ENCODE measurements at places on chromosomes 12 and 14. TPM values are rescaled to one million over a fixed set of nuclear protein-coding genes. Genes with fewer than 3 reads are reported as not detected.

GRCh38 chr12:98369581-98369980 is 145.8 kb upstream of the TMPO start:
- H3K4me3 ChIP-seq, result no peak overlapping the region
- H3K27ac ChIP-seq, result no peak overlapping the region
- no peaks in the 10 kb centered on the region for H3K36me3 ChIP-seq
- no peaks in the 10 kb centered on the region for H3K4me1 ChIP-seq

DNA sequence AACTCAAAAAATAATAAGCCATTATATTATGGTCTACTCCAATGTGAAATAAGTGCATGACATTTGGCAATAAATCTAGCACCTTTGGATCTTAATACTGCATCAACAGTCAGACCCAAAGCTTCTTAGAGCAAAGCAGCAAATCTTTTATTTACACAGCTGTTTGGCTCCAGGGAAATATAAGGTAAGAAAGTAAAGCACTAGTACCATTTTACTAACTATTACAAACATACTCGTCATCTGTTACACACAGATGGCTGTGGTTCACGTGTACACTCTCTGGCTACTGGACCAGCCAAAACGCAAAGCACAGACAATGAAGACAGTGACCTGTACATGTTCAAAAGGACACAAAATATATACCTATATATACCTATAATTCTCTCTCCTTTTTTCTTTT is 2.8 kb downstream of the FGD6 start:
- H3K27ac ChIP-seq, result no peak overlapping the region
- H3K4me3 ChIP-seq, result no peak overlapping the region
- peaks cover 37% of the 10 kb centered on the region for H3K4me1 ChIP-seq
- H3K27me3 ChIP-seq, result no peaks in the 10 kb centered on the region
- DNase-seq, result no peak

DNA sequence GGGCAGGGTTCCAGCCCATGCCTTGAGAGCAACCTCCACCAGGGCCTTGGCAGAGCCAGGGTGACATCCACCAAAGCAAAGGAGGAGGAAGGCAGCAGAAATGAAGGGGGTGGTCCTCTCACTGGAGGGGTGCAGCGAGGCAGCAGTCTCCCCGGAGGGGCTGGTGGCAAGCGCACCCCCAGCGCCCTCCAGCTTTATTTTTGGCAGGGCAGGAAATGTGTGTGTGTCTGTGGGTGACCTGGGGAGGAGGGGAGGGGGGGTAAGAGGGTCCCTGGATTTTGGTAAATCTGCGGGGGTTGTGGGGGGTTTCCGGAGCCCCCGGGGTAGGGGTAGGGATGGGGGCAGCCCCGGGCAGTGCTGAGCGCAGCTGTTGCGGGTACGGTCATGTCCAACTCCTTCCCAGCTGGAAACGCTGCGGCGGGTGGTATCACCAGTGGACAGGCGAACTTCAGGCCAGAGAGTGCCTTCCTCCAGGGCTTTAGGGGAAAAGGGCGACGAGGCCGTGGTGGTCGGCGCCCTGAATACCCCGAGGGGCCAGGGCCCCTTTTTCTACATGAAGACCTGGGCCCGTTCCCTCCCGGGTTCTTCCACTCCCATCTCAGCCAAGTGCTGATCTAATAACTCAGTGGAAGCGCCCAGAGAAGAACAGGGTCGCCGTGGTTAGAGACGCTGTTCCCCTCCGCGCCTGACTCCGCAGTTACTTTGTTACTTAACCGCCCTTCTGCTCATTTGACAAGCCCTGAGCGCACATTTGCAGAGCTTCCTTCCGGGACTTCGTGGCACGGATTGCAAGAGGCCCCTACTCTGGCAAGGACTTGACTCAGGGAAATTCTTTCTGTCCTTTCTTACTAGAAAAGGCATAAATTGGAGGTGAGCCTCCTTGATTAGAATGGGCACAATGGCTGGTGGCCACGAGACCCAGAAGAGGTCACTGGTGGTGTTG is 55.2 kb downstream of the FOS start:
- peak overlapping the region; percentile 28 for H3K27ac ChIP-seq
- DNase-seq, result peak; percentile 72
- H3K4me1 ChIP-seq, result peaks cover 4% of the 10 kb centered on the region

- DNase-seq, result no peak
- H3K27ac ChIP-seq, result no peak overlapping the region
- no peak overlapping the region for H3K4me3 ChIP-seq
- H3K36me3 ChIP-seq, result no peaks in the 10 kb centered on the region
- no peaks in the 10 kb centered on the region for H3K4me1 ChIP-seq
Measured at GRCh38 chr12:16939871-16940306, 333.9 kb upstream of the LMO3 start.

DNA sequence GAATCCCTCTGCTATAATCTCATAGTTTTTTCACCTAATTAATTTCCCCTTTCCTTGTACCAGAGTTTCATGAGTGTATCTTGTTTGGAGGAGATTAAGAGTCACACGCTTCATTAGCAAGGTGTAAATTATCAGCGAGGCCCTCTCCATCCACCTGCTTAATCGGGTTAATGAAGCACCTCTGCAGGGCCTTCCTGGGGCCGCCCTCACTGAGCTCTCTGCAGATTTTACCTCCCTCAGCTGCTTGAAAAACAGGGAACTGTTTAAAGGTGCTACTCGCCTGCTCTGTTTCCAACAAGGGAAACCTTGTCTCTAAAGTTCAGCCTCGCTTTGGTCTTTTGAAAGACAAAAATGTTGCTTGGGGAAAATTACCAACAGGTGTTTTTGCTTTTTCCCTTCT is 35.8 kb downstream of the OTX2 start:
- no peak overlapping the region for H3K4me3 ChIP-seq
- DNase-seq, result no peak
- H3K36me3 ChIP-seq, result no peaks in the 10 kb centered on the region
- H3K27me3 ChIP-seq, result no peaks in the 10 kb centered on the region

DNA sequence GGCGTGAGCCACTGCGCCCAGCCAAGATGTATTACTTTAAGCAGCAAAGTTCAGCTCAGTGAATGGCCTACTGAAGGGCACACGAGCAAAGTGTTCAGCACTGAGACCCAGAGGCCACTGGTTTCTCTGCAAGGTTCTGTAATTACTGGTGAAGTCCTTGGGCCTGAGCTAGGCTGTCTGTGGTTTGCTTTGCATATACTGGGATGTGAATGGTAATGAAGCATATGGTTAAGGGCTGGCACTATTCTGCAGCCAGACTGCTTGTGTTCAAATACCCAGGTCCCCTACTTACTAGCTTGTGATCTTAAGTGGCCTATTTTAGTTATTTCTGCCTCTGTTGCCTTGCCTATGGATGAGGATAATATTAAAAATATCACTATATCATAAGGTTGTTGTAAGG is 72.0 kb downstream of the LLPH start:
- H3K36me3 ChIP-seq, result no peaks in the 10 kb centered on the region
- no peak overlapping the region for H3K27ac ChIP-seq
- no peaks in the 10 kb centered on the region for H3K4me1 ChIP-seq
- no peak for DNase-seq

DNA sequence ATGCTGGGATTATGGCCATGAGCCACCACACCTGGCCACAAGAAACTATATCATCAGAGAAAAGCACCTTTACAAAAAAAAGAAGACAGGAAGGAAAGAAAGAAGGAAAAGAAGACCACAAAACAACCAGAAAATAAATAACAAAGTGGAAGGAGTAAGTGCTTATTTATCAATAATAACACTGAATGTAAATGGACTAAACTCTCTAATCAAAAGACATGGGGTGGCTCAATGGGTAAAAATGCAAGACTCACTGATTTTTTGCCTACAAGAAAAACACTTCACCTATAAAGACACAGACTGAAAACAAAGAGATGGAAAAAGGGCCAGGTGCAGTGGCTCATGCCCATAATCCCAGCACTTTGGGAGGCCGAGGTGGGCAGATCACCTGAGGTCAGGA is 65.7 kb downstream of the MAPKAPK5 start:
- H3K27ac ChIP-seq, result no peak overlapping the region
- no peak overlapping the region for H3K4me3 ChIP-seq
- peaks cover 7% of the 10 kb centered on the region for H3K36me3 ChIP-seq
- no peak for DNase-seq
- no peaks in the 10 kb centered on the region for H3K27me3 ChIP-seq

SPIC gene
- total RNA-seq, result not detected

LYZ gene
- 316 TPM for total RNA-seq

IFNG-AS1 gene
- 0.60 TPM for total RNA-seq

RASAL1 gene
- not detected for total RNA-seq

TSPAN11 gene
- total RNA-seq, result 3.8 TPM

OR4E2 gene
- not detected for total RNA-seq

MYO1H gene
- total RNA-seq, result 0.12 TPM
